ENCODE measurements at places on chromosomes 11 and 22. TPM values are rescaled to one million over a fixed set of nuclear protein-coding genes. Genes with fewer than 3 reads are reported as not detected.
A peak's percentile ranks its signal among the peaks of the same experiment; 100 is the strongest.

DDI1 gene
- not detected for total RNA-seq

DNA sequence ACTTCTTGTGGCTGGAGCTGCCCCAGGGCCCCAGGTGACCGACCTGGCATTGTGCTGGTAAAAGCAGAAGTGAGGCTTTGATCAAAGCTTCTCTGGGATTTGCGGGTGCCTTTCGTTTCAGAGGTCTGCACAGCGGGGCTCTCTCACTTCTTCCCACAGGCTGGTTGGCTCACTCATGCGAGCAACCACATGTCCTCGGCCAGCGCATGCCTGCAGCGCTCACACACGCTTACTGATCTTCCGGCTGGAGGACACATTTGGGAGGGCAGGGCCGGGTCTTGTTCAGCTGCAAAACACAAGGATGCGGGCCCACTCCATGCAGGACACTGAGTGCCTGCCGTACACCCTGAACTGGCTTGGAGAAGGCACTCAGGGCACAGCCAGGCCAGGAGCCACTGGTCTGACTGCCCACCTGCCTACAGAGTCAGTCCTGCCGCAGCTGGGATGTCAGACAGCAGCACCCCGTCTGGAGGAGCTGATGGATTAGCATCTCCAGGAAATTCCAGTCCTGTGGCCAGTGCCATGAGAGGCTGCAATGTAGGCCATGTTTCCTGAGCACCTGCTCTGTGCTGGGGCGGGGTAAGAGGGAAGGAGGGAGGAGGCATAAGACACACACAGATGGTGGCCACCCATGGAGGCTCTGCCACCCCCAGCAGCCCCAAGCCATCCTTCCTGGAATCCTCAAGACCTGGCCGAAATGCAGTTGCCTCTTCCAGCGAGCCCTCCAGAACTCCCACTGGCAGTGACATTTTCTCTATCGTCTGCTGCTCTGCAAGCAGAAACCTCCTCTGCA lies 1383.2 kb downstream of the BRD1 start:
- H3K4me1 ChIP-seq = no peaks in the 10 kb centered on the region
- no peak overlapping the region for H3K27ac ChIP-seq
- H3K36me3 ChIP-seq = peaks cover 6% of the 10 kb centered on the region
- no peak overlapping the region for H3K4me3 ChIP-seq
- H3K27me3 ChIP-seq = no peaks in the 10 kb centered on the region

GRCh38 chr11:41116970-41117369 lies 342.5 kb downstream of the LRRC4C start:
- no peaks in the 10 kb centered on the region for H3K4me1 ChIP-seq
- no peak overlapping the region for H3K4me3 ChIP-seq
- no peaks in the 10 kb centered on the region for H3K36me3 ChIP-seq
- no peak for DNase-seq
- H3K27me3 ChIP-seq = no peaks in the 10 kb centered on the region
- H3K27ac ChIP-seq = no peak overlapping the region

GRCh38 chr11:75315439-75315805 lies 36.0 kb downstream of the ARRB1 start:
- H3K36me3 ChIP-seq = peaks cover 6% of the 10 kb centered on the region
- H3K27ac ChIP-seq = no peak overlapping the region
- no peak overlapping the region for H3K4me3 ChIP-seq
- peaks cover 19% of the 10 kb centered on the region for H3K4me1 ChIP-seq
- DNase-seq = no peak
- no peaks in the 10 kb centered on the region for H3K27me3 ChIP-seq

DNA sequence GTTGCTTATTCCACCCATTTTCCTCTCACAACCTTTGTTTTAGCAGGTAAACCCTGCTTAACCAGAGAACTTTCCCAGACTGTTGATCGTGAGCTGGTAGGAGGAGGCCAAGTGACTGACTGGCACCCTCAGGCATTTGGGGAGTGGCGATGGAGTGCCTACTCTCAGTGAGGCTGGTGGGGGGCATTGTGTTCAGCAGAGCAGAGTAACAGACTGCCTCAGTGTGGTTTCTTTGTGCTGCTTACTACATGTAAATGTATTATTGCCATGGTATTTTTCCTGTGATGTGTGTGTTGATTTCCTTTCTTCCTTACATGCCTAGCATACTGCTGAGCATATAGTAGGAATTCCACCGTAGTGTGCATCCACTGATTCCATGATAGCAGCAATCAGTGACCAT lies 2.6 kb downstream of the MARK2 start:
- DNase-seq = peak; percentile 52
- H3K4me1 ChIP-seq = peaks cover 48% of the 10 kb centered on the region
- H3K27me3 ChIP-seq = no peaks in the 10 kb centered on the region
- H3K4me3 ChIP-seq = peak overlapping the region; percentile 75
